Femur (tissue), 1 donor: ENCODE measurements at places on chromosomes 4 and X.

DNA sequence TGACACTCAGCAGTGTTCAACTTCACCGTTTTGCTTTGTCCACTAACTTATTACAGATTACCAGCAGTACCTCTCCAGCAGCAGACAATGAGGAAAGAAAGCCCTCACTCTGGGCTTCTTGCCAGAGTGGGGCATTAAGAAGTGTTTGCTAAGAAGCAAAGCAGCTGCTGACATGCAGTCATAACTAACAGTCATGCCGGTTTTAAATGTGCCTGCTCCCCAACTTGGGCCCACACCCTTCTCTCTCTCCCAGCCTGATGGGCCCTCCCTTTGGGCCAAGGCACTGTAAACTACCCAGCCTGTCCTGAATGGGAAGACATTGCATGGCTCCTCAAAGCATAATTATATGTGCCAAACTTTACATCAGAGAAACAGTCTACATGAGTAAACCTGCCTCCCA is 54.6 kb upstream of the HHIP start:
- DNase-seq = peak; percentile 31

GRCh38 chr4:23006756-23007155 is 314.0 kb downstream of the GBA3 start:
- DNase-seq = no peak

DNA sequence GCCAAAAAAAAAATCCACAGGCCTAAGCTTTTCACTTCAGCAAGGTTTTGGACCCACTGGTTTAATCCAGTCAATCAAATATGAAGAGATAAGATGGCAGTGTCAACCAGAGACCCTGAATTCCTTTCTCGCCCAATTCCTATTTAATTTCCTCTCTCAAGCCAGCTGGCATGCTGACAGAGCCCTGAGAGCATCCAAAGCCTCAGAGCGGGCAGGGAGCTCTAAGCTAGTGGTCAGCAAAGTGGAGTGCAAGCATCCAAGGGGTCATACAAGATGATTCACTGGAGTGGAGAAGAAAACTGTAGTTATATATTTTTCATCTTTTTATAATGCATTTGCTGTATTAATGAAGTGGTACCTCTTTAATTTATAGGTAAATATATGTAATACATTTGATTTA is 37.8 kb upstream of the PRPS2 start:
- DNase-seq = no peak

- no peak for DNase-seq
Measured at GRCh38 chr4:158490629-158491028, 31.1 kb upstream of the RXFP1 start.

DNA sequence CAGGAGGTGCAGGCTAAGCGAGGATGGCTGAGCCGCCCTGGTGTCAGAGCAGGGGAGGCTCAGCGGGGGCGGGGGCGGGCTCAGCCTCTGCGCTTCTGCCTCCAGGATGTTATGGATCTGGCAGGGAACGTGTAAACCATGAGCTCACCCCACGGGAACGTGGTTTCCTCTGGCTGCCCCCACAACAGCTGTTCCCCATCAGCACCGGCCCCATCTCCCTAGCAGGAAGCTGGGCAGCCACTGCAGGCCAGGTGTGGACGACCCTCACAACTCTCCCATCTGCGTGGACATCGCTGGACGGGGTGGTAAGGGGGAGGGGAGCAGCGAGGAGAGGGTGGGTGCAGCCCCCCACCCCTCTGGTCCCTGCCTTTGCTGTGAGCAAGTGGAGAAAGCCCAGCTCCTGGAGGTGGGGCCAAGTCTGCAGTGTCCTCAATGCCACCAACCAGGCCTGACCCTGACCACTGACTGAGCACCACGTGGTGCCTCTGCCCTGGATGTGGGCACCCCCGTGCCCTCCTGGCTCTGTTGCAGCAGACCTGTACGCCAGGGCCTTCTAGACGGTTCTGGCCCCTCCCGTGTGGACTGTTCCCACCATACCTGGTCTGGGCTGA is 28.1 kb upstream of the SPON2 start:
- DNase-seq = peak; percentile 92

GRCh38 chr4:137274404-137274803 is 257.9 kb downstream of the PCDH18 start:
- DNase-seq = no peak

DNA sequence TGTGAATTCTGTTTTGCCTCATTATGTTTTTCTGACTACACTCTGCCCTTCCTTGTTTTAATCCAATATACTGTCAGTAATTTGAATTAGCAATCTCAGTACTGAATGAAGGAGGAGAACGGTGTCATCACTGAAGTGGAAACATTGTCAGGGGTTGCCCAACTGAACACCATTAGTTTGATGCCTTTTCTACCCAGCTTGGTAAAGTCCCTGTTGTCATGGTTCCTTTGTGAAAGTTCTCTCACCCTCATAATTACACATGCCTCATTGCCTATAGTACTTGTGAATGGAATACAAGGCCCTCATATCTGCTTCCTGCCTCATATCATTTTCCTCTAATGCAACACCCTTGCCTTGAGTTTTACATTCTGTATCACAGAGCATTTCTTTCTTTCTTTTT is 76.9 kb downstream of the RRAGB start:
- no peak for DNase-seq

DNA sequence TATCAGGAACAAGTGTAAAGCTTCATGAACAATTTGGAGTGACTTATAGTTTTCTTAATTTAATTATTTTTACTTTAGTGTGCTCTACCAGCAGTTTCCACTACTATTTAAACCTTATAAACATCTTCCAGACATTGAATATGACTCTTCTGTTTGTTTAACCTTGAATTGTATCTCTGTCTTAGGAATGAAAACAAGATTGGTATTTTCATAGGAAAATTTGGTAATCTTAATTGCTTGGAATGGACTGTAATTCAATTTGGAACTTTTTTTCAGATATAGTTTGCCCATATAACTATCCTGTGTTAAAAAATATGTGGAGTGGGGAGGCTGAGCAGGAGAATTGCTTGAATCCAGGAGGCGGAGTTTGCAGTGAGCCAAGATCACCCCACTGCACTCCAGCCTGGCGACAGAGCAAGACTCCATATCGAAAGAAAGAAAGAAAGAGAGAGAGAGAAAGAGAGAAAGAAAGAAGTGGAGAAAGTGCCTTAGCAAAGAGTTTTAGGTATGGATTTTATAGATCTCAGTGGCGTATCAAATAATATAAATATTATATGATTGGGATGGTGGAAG is 242.4 kb downstream of the BMPR1B start:
- DNase-seq = no peak

- DNase-seq = no peak
Measured at GRCh38 chr4:10074076-10074766, 42.4 kb downstream of the WDR1 start.

- DNase-seq = no peak
Measured at GRCh38 chr4:65893957-65894755, 223.9 kb upstream of the EPHA5 start.

- DNase-seq = no peak
Measured at GRCh38 chr4:159608436-159608835, 505.6 kb downstream of the RAPGEF2 start.
